NCI-H226 (cell line): ENCODE measurements at places on chromosomes 1 and 21.
A peak's percentile ranks its signal among the peaks of the same experiment; 100 is the strongest.

DNA sequence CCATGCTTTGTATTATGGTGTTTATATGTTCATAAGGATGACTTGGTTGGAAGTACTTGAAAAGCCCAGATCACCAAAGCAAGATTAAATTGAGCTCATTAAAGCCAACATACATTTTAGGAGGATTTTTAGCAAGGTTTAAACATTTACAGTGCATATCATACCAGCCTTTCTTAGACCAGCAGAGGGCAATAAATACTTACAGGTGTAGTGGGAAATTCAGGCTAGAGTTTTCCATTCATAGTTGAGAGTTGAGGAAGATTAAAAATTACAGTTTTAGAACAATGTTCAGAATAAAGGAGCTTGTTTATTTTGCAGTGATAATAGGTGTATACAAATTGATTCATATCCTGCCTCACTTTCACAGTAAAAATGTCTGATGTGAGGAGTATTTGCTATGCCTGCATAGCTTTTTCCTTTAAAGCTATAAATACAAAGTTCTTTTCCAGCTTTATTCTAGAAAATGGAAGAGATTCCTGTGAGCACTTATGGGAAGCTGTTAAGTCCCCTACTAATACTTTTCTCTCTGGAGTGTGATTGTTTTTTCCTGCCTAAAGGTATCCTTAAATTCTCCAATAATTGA is 35.3 kb downstream of the DTL start:
- no peak for DNase-seq

GRCh38 chr1:26900815-26901511 is 696 bp upstream of the GPATCH3 start:
- no peak for DNase-seq

GRCh38 chr1:18200136-18200717 is 92.6 kb downstream of the IGSF21 start:
- DNase-seq: no peak

GRCh38 chr1:238562341-238562740 is 671.6 kb upstream of the ZP4 start:
- DNase-seq: peak; percentile 54

DNA sequence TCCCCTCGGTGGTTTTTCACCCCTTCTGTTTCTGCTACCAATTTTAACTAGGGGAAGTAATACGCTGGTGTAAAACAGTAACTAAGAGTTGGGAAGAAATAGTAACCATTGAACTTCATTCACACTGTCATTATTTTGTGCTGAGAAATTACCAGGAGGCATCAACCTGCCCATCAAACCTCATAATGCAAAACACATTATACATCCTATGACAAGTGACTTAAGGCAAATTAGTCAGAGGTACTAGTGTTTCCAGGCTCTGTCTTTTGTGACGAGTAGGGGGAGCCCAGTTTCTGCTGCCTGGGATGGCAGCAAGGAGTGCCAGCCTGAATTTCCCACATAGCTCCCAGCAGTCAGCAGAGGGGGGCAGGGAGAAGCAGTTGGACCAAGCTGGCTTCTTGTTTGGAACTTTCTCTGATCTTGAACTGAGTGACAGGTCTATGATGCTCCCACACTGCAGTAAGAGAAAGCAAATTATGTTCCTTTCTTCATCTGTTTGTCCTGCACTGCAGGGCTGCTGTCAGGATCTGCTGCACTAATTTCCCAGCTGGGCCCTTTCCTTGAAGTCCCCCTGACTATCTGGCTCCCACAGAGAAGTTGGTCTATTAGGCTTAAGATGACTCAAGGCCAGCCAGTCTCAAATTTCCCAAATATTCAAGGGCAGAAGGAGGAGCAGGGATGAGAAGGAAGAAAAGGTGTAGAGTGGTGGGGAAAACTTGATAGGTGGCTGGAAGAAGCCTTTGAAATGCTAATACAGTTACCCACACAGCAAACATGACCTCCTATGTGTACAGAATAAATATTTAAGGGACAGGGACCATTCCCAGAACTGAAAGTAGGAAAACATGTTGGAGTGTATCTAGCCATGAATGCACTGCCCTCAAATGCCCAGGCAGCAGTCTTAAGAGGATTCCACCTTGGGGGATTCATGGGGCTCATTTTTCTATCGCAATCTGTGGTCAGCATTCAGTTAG is 322.8 kb downstream of the SEC16B start:
- DNase-seq: no peak

DNA sequence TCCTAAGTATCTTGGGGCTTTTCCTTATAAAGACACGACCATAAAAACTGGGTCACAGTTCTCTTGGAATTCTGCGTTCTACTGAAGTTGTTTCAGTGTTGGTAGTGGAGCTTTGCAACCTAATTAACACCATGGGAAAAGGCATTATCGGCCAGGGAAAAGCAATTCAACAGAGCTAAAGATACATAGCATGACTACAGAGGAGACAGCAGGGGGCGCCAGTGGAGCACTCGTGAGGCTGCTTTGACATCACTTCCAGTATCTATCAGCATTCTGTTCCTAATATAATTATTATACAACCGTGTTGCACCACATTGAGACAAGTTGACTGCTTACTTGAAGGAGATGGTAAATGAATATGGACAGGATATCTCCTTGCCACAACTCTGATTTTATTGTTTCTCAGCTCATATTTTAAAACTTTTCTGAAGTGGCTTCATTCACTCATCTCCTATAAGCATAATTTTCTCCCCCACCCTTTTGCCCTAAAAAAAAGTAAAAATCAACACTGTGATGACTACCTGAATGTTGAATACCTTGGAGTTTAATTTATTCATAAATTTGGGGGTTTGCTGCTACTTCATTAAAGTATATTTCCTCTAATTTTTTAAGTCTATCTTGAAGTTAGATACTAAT is 39.4 kb downstream of the ZP4 start:
- DNase-seq: no peak

- no peak for DNase-seq
These were observed 1479.6 kb downstream of the MRPL39 start for GRCh38 chr21:24127651-24128050.

DNA sequence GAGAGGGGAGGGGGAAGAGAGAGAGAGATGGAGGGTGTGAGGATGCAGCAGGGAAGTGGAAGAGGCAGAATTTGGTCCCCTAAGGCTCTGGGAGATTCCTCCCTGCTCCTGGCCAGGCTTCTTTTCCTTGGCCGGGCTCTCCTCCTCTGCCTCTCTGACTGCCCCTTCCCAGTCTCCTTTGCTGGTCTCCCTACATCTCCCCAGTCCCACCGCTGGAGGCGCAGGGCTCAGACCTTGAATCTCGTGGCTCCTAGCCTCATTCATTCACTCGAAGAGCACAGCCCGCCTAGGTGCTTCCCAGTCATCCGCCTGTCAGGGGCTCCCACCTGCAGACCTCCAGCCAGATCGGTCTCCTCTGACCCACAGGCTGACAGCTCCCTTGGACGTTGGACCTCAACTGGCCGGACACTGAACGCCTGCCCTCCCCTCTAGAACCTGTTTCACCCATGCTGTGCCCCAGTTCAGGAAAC is 76.5 kb downstream of the VWA5B1 start:
- DNase-seq: peak; percentile 22

GRCh38 chr1:54407404-54408146 is 1.4 kb upstream of the SSBP3 start:
- DNase-seq: peak; percentile 84

DNA sequence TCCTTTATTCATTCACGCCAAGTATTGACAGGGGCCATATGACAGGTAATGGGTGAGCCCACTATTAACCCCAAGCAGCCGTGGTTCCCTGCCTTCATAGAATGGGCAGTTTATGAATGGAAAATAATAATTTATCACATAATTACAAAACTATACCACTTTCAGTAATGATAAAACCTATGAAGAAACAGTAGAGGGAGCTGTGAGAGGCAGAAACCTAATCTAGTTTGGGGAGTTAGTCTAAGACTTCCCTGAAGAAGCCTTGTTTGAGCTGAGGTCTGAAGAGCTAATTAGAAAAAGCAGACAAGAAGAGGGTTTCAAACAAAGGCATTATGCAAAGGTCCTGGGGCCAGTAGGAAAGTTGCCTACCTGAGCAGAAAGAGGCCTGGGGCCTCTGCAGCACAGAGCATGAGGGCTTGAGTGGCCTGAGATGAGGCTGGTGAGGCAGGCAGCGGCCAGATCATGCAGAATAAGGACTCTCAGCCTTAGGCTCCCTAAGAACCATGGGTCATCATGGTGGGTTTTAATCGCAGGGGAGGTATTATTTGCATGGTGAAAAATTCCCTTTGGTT is 142.8 kb downstream of the ATG4C start:
- no peak for DNase-seq

- no peak for DNase-seq
These were observed 216.9 kb upstream of the SAMSN1 start for GRCh38 chr21:14762734-14763694.

DNA sequence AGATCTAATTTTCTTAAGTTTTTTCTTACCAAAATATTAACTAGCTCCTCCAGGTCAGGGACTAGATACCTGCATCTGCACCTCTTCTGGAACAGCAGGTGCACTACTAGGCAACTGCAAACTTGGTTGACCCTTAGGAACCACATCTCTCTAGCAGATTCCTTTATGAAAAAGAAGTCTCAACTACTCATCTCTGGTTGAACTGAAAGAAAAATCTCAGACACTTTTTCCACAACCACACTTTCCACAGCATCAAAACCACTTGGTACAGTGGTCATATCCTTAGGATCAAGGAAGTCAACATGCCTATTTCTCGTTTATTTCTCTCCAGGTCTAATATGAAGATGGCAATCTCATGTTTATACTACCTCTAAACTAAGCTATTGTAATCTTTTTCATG is 52.3 kb downstream of the VAV3 start:
- DNase-seq: no peak
